ENCODE measurements at places on chromosomes 13 and 19. TPM values are rescaled to one million over a fixed set of nuclear protein-coding genes. Genes with fewer than 3 reads are reported as not detected.

The TDRD3 gene
- 68.9 TPM for total RNA-seq

GRCh38 chr19:40581531-40581930 is 4.9 kb downstream of the SHKBP1 start:
- no peaks in the 10 kb centered on the region for H3K36me3 ChIP-seq
- H3K27me3 ChIP-seq = no peaks in the 10 kb centered on the region
- no peak overlapping the region for H3K27ac ChIP-seq
- no peaks in the 10 kb centered on the region for H3K4me1 ChIP-seq
- H3K4me3 ChIP-seq = no peak overlapping the region

DNA sequence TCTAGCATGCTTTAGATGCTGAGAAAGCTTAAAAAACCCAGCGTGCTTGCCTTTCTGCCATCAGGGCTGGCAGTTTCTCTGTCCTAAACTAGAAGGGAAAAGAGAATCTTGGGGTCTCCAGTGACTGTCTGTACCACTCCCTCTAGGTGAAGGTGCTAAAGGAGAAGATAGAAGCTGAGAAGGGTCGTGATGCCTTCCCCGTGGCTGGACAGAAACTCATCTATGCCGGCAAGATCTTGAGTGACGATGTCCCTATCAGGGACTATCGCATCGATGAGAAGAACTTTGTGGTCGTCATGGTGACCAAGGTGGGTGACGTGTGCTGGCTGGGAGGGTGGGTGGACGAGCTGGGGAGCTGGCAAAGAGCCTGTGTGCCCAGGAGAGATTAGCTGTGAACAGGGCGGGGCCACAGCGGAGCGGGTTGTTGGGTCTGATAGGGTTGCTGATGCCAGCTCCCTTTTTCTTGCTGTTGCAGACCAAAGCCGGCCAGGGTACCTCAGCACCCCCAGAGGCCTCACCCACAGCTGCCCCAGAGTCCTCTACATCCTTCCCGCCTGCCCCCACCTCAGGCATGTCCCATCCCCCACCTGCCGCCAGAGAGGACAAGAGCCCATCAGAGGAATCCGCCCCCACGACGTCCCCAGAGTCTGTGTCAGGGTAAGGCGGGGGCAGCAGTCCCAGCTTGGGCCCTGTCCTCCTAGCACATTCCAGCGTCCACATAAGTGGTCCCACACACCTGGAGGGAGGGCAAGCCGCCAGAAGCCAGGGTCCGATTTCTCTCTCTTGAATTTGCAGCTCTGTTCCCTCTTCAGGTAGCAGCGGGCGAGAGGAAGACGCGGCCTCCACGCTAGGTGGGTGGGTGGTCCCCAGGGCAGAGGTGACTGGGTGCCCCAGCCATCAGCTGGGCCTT is 2.3 kb downstream of the RAD23A start:
- H3K27ac ChIP-seq = no peak overlapping the region
- no peaks in the 10 kb centered on the region for H3K36me3 ChIP-seq
- H3K4me1 ChIP-seq = no peaks in the 10 kb centered on the region
- no peak overlapping the region for H3K4me3 ChIP-seq
- no peaks in the 10 kb centered on the region for H3K27me3 ChIP-seq
- no peak for DNase-seq

GRCh38 chr19:46529622-46530451 is 34.2 kb upstream of the PNMA8B start:
- DNase-seq = peak; percentile 36
- no peaks in the 10 kb centered on the region for H3K4me1 ChIP-seq
- no peak overlapping the region for H3K4me3 ChIP-seq
- H3K27me3 ChIP-seq = no peaks in the 10 kb centered on the region
- no peaks in the 10 kb centered on the region for H3K36me3 ChIP-seq

DNA sequence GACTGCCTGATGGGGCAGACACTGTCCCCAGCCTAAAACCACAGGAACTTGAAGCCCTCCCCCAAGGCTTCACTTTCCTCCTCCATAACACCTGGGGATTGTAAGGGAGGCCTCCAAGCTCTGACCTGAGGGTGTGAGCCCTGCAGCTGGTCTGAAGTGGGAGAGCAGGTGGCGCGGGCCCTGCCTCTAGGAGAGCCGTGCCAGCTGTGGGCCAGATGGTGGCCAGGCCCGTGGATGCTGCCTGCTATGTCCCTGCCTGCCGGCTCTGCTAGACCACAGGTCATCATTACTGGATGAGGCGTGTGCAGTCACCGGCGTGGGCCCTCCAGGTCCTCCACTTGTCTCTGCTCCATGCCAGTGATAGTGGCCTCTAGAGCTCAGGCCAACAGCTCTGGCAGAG is 3.5 kb upstream of the KLHL26 start:
- H3K4me1 ChIP-seq = no peaks in the 10 kb centered on the region
- no peak overlapping the region for H3K27ac ChIP-seq
- H3K27me3 ChIP-seq = no peaks in the 10 kb centered on the region
- H3K4me3 ChIP-seq = no peak overlapping the region
- no peak for DNase-seq

- peaks cover 8% of the 10 kb centered on the region for H3K4me1 ChIP-seq
- H3K4me3 ChIP-seq = no peak overlapping the region
- peaks cover 16% of the 10 kb centered on the region for H3K27me3 ChIP-seq
- no peak for DNase-seq
These were observed 4.4 kb upstream of the COMP start for GRCh38 chr19:18795540-18795939.

The CLDND2 gene
- total RNA-seq = not detected

The IZUMO1 gene
- not detected for total RNA-seq

- DNase-seq = no peak
- H3K4me3 ChIP-seq = no peak overlapping the region
These were observed 96.5 kb downstream of the PDS5B start for GRCh38 chr13:32682740-32683139.

DNA sequence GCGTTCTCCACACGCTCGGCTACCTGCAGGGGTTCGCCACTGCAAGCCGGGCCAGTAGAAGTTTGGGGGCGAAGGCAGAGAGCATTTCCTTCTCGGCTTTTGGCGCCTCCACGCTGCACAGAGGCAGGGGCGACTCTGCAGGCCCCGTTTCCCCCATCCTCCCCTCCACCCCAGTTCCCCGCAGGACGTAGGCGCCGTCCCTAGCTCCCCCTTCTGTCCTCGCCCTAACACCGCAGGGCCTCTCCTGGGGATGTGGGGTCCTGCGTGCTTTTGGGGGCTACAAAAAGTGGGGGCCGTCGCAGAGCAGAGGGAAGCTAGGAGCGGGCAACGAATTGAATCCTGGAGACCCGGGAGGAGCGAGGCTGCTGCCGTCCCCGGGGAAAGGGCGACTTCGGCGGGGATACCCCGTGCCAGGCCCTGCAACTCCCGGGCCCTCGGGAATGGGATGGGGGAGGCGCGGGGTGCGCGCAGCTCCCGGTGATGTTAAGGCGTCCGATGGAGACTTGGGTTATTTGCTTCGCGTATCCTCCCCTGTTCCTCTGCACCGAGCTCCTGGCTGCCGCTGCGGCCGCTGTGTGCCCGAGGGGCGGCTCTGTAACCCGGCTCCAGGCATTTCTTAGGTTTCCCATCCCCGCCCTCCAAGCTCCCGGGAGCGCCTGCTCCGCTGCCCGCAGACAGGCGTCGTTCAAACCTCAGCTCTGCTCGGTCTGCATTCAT is 255.9 kb upstream of the SOX21 start:
- H3K27ac ChIP-seq = no peak overlapping the region
- peaks cover 16% of the 10 kb centered on the region for H3K27me3 ChIP-seq
- H3K4me3 ChIP-seq = no peak overlapping the region
- DNase-seq = no peak
- no peaks in the 10 kb centered on the region for H3K4me1 ChIP-seq

DNA sequence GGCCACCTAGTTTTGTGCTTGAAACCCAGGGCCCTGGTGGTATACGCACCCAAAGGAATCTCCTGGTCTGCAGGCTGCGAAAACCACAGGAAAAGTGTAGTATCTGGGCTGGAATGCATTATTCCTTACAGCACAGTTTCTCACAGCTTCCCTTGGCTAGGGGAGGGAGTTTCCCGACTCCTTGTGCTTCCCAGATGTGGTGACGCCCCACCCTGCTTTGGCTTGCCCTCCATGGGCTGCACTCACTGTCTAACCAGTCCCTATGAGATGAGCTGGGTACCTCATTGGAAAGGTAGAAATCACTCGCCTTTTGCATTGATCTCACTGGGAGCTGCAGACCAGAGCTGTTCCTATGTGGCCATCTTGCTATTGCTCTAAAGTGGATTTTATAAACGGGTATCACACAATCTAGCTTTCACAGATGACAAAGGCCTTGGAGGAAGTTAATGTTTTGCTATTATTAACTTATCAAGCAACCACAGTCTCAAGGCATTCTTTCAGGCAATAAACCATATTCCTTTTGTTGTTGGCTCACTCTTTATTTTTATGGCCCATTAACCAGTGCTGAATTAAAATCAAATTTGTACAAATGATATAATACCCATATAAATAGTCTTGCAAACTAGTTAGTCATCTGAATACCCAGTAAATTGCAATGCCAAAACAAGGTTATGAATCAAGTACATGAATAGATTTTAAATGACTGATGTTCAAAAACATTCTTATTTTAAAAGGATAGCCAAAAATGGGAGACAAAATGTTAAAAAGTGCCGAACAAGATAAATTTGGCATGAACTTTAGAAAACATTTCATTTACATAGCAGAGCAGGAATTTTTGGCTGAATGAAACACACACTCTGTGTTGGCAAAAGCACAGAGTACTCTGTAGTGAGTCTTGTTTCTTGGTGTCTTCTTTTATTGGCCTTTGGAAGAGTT is 475.4 kb upstream of the ARGLU1 start:
- DNase-seq = no peak
- H3K4me3 ChIP-seq = no peak overlapping the region
- H3K27me3 ChIP-seq = no peaks in the 10 kb centered on the region

Measured in uterus (tissue), 4 donors.